ENCODE measurements at places on chromosomes 7 and 10.

DNA sequence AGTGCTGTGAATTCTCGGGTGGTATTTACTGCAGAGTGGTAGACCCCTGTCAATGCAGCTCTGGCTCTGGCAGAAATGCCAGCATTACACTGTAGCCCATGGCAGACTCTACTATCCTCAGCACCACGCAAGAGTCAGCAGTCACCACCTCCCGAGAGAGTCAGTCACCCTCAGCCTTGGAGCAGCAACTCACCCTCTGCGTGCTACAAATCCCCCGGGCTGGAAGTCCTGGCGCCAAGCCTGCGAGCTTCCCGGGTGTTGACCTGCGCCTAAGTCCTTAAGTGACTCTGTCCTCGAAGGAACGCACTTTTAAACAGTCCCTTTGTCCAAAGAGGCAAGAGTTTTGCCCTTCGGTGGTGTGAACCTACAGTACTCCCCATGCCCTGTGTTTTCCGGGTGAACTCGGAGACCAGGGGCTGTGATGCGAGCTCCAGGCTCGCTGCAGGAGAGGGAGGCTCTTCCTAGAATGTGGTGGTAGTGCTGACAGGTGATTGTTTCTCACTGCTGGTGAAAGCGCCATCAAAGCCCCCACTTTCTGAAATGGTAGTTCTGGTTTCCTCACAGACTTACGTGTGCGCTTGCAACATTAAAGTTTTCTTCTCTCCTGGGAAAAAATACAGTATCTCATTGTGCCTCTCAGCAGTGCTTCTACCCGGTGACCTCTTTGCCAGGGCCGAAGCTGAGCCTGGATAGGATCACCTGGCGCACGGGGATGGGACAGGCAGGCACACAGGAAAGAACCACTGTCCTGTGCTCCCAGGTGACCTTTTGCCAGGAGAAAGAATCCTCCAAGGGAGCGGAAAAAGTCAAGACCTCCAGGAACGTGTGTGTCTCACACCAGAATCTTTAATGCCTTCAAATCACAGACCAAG is 33.1 kb upstream of the MBL2 start:
- DNase-seq = no peak

GRCh38 chr10:76115471-76116155 is 684.2 kb downstream of the LRMDA start:
- DNase-seq = no peak

GRCh38 chr10:77186936-77187335 is 450.7 kb downstream of the KCNMA1 start:
- no peak for DNase-seq

GRCh38 chr10:18005781-18006456 is 54.2 kb downstream of the SLC39A12 start:
- no peak for DNase-seq

DNA sequence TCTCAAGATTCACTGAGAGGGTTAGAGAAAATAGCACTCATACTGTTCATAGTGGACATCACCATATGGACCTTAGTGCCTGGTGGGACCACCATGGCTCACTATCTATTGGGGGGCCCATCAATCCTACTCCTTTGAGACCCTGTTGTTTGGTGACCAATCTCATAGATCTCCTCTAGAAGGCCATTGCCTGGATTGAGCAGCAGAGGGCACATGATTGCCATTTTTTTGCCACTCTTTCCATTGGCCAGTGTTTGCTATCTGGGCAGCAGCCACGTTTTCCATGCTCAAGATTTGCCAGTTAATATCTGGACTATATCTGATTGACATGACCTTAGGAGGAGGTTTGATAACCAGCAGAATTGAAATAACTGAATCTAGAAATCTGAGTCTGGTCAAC is 244.5 kb downstream of the ITGB1 start:
- DNase-seq = no peak

DNA sequence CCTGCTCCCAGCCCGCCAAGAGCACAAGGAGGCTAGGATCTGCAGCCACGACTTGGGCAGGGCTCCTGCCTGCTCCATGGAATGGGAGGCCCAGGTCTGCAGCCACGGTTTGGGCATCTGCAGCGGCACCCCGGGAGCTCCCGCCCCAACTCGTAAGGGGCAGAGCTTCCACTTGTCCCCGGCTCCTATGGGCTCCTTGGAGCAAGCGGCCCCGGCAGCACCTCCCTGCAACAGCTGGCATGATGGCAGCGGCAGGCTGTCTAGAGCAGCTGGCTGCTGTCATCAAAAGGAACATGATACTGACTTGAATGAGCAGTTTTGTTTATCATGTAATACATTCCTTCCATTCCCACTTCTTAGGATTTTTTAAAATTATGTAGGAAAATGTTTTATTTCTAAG is 684.0 kb upstream of the FOXK1 start:
- DNase-seq = no peak

GRCh38 chr7:118559207-118559606 is 334.7 kb downstream of the ANKRD7 start:
- DNase-seq = no peak

DNA sequence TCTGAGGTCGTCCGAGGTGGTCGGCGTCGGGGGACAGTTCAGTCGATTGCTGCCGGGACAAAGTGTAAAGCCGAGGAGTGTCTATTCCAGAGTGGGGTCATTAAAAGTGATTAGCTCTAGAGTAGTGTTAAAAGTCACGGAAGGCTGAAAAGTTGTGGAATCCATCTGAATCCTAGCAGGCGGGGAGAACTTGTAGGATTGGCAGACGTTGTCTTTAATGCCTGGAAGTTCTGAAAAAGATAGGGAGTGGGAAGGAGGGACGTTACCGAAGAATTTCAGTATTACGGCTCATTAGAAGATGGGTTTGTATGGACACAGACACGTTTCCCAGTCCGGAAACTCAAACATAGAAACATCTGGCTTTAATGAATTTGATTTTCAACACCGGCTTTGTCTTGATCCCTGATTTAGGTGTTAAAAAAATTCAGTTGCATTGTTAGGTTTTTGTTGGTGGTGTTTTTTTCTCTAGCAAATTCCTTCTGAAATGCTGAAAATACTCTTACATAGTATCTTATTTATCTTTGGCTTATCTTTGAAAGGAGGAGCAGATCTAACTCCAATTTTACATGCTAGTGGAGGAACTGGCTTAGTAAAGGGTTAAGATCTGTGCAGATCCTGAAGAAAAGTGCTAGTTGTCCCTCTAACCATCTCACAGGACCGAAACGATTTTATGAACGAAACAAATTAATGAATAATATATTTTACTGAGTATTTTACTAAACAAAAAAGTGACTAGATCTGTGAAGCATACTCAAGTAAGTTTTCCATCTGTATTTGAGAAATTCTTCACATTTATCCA is 900 bp downstream of the MKLN1 start:
- no peak for DNase-seq

DNA sequence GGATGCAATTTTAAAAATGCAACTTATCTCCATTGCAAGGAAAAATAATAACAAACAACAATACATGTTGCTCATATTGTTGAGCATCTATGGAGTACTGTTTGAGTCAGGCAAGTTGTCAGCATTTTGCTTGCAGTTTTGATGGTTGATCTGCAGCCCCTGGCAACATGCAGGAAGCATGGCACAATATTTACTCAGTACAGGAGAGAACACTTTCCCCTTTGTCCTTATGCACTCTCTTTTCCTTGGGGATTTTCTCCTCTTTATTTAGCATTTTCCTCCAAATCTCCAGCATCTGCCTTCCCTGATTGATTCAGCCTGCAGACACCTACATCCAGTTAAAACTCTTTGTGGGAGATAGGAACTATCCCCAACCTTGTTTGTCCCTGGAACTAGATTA is 620.5 kb upstream of the LRRN3 start:
- DNase-seq = no peak

GRCh38 chr10:116893686-116894037 is 44.4 kb downstream of the ENO4 start:
- no peak for DNase-seq

GRCh38 chr7:86972072-86972471 is 87.4 kb downstream of the ELAPOR2 start:
- DNase-seq = no peak

GRCh38 chr7:135169141-135169963 is 1.2 kb downstream of the CYREN start:
- DNase-seq = peak; percentile 62

DNA sequence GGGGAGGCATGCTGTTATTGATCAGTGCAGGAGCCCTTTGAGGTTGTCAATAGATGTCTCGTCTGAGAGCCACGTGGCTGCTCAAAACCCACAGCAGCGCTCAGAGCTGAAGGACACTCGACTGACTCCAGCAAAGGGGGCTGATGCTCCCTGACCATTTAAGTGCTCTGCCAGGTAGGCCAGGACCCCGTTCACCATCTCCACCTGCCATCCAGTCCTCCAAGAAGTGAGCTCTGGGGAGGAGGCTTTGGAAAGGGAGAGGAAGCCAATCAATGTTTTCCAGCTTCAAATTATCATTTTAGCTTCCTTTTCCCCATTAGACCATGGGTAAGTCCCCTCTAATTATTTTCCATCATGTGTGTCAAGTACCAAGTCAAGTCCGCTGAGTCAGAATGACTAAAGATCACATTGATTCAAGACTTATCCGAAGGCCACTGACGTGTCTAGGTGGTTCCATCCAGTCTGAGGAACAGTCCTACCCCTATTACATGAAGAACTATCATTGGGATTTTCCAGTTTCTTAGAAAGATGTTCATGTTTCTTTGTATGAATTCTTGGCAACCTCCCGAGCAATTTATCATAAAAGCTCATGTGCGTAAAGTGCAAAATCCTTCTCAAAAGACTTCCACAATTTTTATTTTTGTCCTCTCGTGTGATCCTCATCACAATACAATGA is 302.6 kb upstream of the LYZL1 start:
- DNase-seq = no peak

DNA sequence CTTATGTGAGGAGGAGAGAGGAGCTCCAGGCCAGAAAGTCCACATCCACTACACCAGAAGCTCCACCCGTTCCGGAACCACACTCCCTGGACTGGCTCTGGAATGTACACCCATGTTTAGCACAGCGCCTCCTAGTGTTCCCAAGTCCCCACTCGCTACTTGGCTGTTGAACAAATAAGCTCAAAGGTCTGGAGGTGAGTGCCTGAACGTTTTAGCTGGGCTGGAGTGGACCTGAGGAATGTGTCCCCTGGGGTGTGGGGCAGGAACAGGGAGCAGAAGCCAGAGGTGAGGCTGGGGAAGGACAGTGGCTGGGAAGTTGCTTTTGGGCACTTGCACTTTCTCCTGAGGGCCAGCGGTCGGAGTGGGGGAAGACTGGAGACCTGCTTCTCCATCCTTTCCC is 164.1 kb upstream of the CDCA7L start:
- DNase-seq = peak; percentile 45

DNA sequence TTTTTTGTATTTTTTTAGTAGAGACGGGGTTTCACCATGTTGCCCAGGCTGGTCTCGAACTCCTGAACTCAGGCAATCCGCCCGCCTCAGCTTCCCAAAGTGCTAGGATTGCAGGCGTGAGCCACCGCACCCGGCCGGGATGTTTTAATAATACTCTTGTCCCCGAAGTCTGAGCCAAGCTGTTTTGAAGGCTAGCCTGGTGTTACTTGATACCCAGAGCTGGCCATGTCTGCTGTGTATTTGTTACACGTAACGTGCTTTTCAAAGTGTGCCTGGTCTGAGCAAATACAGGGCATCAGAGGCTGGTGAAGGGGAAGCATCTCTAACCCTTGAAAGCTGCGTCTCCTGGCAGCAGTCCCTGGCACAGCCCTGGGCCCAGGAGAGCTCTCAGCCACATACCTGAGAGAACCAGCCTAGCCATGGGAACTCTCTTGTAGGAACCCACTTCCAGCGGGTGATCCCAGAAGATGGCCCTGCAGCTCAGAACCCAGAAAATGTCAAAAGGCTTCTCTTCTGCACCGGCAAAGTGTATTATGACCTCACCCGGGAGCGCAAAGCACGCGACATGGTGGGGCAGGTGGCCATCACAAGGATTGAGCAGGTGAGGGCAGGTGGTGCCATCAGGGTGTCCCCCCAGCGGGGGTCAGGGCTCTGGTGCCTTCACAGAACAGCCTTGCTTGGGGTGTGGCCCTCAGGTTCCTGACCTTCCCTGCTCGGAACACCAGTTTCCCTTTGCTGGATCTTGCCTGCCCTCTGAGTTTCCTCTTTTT is 41.7 kb upstream of the ZMIZ2 start:
- DNase-seq = no peak

GRCh38 chr7:100545360-100546128 is 6.5 kb downstream of the AGFG2 start:
- peak; percentile 55 for DNase-seq

DNA sequence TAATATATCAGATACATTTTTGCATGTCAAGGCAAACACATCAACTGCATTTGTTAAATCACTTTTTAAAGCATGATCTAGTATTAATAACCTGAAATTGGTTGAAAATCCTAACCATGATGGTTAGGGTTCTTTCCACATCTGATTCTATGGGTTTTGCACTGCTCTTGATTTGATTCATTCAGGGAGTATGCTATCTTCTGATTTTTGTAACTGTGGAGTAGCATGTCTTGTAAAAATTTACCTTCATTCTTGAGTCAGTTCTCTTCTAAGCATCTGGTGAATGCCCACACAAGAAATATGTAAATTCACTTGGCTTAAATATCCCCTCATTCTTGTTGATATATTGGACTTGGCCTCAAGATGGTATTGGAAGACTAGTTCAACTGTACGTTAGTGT is 178.7 kb downstream of the KLF6 start:
- DNase-seq = no peak

GRCh38 chr7:42250411-42250810 is 13.4 kb upstream of the GLI3 start:
- DNase-seq = no peak

DNA sequence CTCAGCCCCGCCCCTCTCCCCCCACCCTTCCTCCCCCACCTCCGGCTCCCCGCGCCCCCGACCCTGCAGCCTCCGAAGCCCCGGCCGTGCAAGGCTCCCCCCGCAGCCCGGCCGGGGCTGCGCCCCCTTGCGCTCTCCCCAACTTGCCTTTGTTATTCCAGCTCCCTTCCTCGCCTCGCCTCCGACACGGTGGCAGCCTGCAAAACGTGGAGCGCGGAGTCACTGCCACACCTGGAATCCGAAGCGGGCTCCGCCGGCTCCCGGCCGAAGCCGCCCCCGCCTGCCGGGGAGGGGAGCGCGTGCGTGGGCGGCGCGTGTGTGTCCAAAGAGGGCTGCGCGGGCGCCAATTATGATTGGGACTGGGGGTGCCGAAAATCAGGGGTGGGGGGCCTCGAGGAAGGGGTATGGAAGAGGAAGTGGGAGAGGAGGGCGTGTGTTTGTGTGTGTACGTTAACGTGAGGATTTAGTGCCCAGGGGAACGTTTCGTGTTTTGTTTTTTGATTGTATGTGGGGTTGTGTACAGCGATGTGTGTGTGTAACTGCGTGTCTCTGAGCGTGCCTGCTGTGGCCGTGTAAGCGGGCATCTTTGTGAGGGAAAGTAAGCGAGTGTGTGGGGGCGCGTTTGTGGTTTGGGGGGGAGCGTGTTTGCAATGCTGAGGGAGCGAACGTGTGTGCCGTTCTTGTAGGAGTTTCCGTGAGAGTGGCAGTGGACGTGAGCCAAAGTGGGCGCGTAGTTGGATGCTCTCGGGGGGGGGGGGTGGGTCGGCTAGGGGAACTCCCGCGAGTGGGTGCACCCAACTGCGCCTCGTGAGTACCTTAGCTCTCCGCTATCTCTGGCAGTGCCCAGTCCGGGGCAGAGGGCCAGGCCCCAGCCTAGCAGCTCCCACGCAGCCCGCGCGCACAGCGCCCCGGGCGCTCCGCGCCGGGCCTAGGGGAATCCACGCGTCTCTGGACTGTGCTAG is 1.2 kb upstream of the ZMIZ1 start:
- peak; percentile 97 for DNase-seq

- DNase-seq = no peak
Observed at GRCh38 chr7:158017111-158018097, 570.2 kb downstream of the PTPRN2 start.

- DNase-seq = no peak
Observed at GRCh38 chr7:144641389-144642044, 194.3 kb downstream of the TPK1 start.
